NCI-H1417 treated with DMSO at 0.1 percent for 48 hours (cell line): ENCODE measurements at places on chromosomes 5 and 9.

DNA sequence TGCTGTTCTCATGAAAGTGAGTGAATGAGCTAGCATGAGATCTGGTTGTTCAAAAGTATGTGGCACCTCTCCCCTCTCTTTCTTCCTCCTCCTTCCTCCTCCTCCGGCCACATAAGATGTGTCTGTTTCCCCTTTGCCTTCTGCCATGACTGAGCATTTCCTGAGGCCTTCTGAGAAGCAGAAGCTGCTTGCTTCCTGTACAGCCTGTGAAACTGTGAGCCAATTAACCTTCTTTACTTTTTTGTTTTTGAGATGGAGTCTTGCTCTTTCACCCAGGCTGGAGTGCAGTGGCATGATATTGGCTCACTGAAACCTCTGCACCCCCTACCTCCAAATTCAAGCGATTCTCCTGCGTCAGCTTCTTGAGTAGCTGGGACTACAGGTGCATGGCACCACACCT lies 6.1 kb downstream of the S100Z start:
- DNase-seq: no peak

DNA sequence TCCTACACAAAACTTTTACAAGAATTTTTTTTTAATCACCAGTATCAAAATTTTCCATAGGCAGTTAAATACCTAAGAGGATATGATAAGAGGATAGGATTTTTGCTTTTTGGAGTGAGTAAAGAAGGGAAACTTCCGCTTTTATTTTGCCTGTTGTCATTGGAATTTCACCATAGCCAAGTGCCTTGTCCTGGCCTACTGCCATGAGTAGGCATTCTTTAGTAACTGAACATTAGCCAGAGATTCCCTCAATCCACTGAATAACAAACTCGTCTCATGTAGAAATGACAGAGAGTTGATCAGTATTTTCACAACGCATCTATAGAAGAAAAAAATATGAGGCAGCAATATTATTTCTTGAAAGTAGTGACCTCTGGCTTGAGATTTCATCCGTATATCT lies 289.6 kb upstream of the ADAMTSL1 start:
- DNase-seq: no peak

- DNase-seq: no peak
Observed at GRCh38 chr9:99828417-99829176, 6.9 kb downstream of the NR4A3 start.

- no peak for DNase-seq
Observed at GRCh38 chr5:97229196-97229595, 46.1 kb upstream of the RIOK2 start.

GRCh38 chr9:34553511-34554021 lies 30.8 kb upstream of the ENHO start:
- no peak for DNase-seq

GRCh38 chr9:79360387-79361347 lies 211.1 kb upstream of the TLE4 start:
- no peak for DNase-seq

- no peak for DNase-seq
Observed at GRCh38 chr9:4081956-4082355, 217.9 kb downstream of the GLIS3 start.

GRCh38 chr9:101311758-101312420 lies 72.9 kb downstream of the BAAT start:
- peak; percentile 67 for DNase-seq

DNA sequence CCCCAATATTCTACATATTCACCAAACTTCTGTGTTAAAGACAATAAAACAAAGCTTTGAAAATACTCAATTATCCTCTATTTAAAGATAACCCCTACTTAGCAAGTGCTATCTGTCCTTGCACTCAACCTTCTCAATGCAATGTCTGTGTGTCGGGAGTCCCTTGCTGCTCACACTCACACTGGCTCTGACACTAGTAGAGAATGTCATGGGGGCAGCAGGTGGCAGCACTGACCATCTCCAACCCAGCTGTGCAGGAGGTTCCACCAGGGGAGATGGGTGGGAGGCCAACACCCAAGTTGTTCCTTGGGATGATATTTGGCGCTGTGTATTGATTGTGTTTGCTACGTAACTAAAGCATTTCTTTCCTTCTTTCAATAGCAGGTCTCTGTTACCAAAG lies 59.4 kb upstream of the SIMC1 start:
- no peak for DNase-seq

GRCh38 chr9:135336722-135337527 lies 142.7 kb upstream of the PPP1R26 start:
- no peak for DNase-seq

DNA sequence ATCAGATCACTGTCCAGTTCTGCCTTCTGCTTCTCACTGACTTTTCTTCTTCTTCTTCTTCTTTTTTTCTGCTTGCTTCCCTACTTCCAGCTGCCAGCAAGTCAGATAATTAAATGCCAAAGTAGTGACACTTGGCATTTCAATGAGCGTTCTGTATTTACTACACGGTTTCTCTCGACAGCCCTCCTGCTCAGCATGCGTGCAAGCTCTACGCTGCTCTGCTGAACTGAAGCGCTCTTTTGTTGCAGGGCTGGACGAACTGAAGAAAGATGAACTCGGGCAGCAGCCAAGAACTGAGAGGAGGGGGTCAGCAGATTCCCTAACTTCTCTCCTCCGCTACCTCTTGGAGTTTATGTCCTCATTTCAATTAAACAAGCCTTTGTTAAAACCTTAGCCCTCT lies 319.1 kb downstream of the GLIS3 start:
- DNase-seq: no peak

DNA sequence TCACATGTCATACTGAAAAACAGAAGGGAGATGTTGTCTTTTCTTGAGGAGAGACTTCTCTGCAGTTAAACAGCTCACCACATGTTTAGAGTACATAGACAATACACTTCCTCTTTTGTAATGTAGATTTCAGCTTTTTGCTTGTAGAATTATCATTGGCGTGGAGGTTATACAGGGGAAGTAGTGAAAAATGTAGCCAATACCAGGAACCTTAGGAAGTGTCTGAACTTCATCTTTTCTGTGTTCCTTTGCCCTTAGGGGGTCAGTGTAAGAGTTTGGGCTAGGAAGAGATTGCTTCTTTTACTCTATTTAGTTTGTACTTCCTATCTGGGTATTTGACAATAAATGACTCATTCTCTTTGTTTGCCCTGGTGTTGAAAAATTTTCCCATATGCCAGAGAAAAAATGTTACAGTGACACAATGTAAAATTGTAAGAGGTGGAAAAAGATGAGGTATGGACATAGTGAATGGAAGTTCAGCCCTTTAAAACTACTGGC lies 21.0 kb upstream of the CDKN2B start:
- DNase-seq: no peak

DNA sequence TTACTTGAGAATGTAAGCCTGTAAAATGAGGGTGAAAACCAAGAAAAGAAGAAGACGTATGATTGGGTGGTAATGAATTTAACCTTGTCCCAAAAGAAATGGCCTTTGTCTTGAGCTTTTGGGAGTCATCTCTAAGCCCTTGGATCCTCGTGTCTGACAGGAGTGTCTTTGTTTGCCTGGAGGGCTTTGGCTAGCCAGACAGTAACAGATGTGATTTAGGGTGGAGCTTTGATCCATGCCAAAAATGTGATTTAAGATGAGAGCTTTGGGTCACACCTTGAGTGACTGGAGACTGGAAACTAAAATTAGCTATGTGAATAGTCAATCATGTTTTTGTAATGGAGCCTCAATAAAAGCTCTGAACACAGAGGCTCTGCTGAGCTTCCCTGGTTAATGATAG lies 25.9 kb upstream of the ZFAND5 start:
- no peak for DNase-seq
